Mammary epithelial cell (primary cell): ENCODE measurements at places on chromosomes 16 and 17. TPM values are rescaled to one million over a fixed set of nuclear protein-coding genes. Genes with fewer than 3 reads are reported as not detected.

GRCh38 chr16:17072104-17072503, 398.7 kb downstream of the XYLT1 start:
- DNase-seq, result peak; percentile 25

DNA sequence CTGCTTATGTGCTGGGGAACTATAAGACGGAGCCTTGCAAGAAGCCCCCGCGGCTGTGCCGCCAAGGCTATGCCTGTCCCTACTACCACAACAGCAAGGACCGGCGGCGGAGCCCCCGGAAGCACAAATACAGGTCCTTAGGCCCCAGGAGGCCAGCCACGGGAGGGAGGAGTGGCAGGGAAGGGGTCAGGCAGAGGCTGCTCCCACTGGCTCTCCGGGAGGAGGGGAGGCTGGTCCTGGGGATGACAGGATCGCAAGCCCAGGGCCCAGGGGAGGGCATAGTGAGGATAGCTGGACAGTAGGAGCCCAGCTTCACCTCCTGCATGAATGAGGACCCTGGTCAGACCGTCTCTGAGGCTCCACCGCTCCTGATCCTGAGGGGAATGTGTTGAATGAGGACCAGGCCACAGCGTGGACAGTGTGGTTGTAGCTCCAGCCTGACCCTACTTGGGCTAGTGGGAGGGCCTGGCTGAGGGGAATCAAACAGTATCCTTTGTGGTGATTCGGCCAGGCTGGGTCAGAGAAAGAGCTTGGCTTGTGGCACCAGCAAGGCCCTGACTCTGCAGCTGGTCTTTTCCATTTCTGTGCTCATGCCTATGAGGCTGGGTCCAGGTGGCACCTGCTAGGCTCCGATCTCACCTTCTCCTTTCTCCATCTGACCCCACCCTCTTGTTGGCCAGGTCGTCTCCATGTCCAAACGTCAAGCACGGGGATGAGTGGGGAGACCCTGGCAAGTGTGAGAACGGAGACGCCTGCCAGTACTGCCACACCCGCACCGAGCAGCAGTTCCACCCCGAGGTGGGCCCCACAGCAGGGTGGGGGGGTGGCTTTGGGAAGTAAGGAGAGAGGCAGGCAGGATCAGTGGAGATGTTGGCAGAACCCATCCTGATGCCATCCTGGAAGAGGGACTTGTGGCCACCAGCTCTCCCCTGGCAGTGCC, 28.7 kb downstream of the UNK start:
- DNase-seq, result no peak

- DNase-seq, result no peak
Observed at GRCh38 chr17:10013365-10014112, 108.5 kb upstream of the RCVRN start.

- DNase-seq, result no peak
Observed at GRCh38 chr16:84925092-84925772, 86.1 kb downstream of the ZDHHC7 start.

DNA sequence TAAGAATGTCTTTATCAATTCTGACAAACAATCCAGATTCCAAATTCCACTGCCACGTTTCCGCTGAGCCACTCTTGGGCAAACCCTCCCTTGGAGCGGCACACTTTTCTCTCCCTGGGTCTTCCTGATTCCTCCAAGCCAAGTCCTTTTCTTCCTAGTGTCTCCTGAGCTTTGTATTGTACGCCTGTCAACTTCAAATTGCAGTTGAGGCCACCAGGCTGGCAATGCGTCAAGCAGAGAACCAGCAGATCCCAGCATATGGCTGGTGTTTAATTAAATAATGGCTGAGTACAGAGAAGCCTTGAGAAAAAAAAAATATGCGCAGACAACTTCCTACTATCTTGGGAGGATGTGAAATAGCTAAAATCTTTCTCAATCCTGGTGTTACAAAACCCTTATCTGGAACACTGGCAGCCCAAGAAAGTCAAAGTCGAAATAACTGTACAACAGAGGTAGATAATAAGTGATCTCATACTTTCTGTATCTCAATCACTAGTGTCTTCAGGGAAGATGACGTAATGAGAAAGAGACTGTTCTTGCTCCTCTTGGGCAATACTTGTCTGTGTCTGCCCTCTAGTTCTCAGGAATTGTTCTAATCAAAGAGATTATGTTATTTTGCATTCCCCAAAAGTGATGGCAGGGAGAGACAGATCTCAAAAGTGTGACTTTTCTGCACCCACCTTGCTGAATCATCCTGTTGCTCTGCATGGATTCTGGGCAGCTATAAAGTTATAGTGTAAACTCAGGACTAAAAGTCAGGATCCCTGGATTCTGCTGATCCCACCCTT, 15.0 kb downstream of the SMIM36 start:
- peak; percentile 67 for DNase-seq

- DNase-seq, result peak; percentile 69
Observed at GRCh38 chr17:57946798-57947358, 8.3 kb downstream of the CUEDC1 start.

DNA sequence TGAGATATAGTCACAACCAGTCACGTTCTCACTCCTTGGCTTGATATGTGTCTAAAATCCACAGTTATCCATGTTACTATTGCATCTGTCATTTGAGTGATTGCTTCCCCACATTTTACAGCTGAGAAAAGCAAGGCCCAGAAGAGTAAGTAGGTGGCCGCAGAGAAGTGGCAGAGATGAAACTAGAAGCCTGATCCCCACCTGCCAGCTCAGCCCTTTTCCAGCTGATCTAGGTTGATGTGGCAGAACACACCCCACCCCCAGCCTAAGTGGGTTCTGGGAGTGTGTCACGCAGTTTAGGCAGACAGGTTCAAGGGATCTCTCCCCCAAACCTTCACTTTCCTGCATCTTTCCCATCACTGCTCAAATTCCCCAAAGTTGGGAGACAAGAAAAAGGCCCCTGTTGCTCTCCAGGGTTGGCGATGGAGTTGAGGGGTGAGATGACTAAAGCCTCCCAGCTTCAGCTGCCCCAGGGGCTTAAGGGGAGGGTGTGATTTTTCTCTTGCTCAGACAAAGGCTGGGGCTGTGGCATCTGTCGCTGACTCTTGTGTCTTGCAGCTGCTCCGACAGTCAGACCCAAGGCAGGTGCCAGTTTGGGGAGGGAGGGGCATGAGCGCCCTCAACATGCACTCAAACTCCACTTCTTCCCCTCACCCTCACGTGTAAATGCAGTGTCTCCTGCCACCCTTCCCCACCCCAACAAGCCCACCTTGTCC, 48.9 kb upstream of the LHX1 start:
- no peak for DNase-seq

DNA sequence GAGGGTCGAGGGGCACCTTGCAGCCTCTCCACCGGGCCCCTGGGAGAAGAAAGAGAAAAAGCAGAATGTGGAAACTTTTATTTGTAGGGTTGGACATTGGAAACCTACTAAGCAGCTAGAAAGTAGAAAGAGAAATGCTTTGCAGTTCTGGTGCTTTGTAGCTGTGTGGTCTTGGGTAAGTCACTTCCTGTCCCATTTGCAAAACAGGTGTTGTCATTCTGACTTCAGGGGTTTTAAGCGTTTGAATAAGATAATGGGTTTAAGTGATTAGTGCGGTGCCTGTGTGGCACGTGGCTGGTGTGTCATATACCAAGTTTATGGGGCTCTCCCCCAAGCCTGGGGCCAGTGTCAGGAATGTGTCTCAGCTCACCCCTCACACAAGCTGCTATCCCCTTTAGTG, 1.6 kb downstream of the CA4 start:
- DNase-seq, result no peak

GRCh38 chr16:177394-177822, 928 bp downstream of the HBA1 start:
- no peak for DNase-seq

DNA sequence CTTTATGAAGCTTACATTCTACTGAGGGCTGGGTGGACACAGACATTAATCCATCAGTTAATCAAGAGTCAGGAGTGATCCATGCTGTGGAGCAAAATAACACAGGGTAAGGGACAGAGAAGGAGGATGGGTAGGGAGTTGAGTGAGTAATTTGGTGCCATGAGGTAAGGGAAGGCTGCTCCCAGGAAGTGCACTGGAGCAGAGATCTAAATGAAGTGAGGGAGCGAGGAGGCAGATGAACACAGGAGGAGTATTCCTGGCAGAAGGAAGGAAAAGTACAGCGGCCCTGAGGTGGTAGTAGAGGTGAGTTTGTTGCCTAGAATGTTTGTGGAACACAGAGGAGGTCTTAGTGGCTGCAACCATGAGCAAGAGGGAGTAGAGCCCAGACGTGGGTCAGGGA, 34.8 kb downstream of the ASIC2 start:
- no peak for DNase-seq

- DNase-seq, result peak; percentile 91
Observed at GRCh38 chr17:29583324-29584248, 5.9 kb downstream of the GIT1 start.

DNA sequence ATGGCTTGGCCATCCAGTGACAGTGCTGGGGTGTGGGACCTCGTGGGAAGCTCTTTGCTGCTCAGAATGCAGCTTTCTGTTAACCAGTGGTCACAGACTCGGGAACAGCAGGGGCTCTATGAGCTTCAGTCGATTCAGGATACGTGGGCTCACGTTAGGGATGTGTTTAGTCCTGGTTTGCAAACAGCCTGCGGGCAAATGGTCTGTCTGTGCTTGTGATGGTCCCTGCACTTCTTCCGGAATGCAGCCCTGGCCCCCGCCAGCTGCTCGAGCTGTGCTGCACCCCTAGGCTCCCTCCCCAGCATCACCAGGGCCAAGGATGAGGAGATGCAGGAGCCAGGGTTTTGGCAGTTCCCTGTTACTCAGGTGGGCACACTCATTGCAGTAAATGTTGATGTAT, 172.8 kb upstream of the CHMP6 start:
- no peak for DNase-seq

GRCh38 chr16:1771188-1771863, at the start of gene NME3:
NME3 (minus strand) TSS chr16:1771543; CDS start chr16:1771534, 9 bp downstream.
- DNase-seq, result peak; percentile 38

GRCh38 chr17:43766413-43767052, 7.9 kb upstream of the SOST start:
- DNase-seq, result no peak

Gene KRTAP2-3
- total RNA-seq, result 4.8 TPM

Gene NPIPA2
- total RNA-seq, result 0.67 TPM

Gene WNT9B
- not detected for total RNA-seq

Gene CTRB1
- not detected in 2 replicates for total RNA-seq

Gene SCGB1C2
- total RNA-seq, result not detected in 2 replicates

Gene NACA2
- total RNA-seq, result not detected

Gene COL1A1
- 14.2 TPM for total RNA-seq

Gene KRTAP9-8
- not detected for total RNA-seq

Gene HNF1B
- total RNA-seq, result not detected

Gene CCDC78
- total RNA-seq, result 3.0 TPM

Gene KRT25
- not detected for total RNA-seq

Gene TOM1L1
- total RNA-seq, result 93.5 TPM

Gene CSF3
- 0.91 and 8.2 TPM in 2 replicates for total RNA-seq

Gene CD7
- total RNA-seq, result not detected in 2 replicates
